WTC11 (cell line): ENCODE measurements at places on chromosomes 11 and 22.

DNA sequence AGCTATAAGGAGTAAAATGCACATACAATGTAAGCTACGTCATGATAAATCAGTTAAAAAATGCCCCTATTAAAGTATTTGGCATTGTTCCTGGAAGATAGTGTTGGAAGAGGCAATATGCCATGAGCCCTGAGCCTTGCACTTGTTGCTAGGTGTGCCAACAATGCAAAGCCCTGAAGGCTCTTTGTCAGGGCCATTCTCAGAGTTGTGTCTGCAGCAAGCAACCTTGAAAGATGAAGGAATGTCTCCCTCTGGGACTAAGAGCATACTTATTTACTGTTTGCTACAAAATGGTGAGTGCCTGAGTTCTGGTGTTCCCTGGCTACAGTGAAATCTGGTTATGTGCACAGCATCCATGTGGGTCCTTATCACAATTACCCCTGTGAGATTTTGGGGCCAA lies 322.3 kb upstream of the FAT3 start:
- H3K27ac ChIP-seq: no peak overlapping the region
- peaks cover 6% of the 10 kb centered on the region for H3K4me1 ChIP-seq
- no peaks in the 10 kb centered on the region for H3K27me3 ChIP-seq
- no peaks in the 10 kb centered on the region for H3K36me3 ChIP-seq
- no peak overlapping the region for H3K4me3 ChIP-seq
- DNase-seq: no peak

DNA sequence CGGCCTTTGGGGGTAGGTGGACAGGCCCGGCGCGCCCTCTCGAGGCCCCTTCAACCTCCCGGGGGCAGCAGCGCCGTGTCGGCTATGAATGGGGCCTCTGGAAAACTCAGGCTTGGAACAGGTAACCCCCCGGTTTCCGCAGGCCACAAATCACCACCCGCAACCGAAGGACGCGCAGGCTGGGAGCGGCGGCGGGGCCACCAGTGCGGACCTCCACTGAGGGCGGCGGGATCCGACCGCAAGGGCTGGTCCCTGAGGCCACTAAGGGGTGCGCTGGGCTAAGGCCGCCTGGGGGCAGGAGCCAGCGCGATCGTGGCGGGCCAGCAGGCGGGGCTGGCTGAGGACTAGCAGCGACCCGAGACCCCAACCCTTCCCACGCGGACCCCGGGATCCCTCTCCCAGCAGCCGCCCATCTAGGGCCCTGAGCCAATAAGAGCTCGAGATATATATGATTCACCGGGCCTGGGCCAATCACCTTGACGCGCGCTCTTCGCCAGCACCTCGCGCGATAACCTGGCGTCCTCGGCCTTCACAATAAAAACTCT lies 609 bp upstream of the ATF4 start:
- peak; percentile 97 for DNase-seq
- peak overlapping the region; percentile 100 for H3K27ac ChIP-seq
- peaks cover 65% of the 10 kb centered on the region for H3K36me3 ChIP-seq

GRCh38 chr22:38944653-38945052 lies 12.8 kb upstream of the APOBEC3A start:
- peaks cover 24% of the 10 kb centered on the region for H3K4me1 ChIP-seq
- no peaks in the 10 kb centered on the region for H3K36me3 ChIP-seq
- no peak overlapping the region for H3K27ac ChIP-seq

GRCh38 chr11:32886180-32886579 lies 6.4 kb upstream of the QSER1 start:
- no peaks in the 10 kb centered on the region for H3K27me3 ChIP-seq
- H3K4me3 ChIP-seq: no peak overlapping the region
- H3K27ac ChIP-seq: no peak overlapping the region
- H3K36me3 ChIP-seq: peaks cover 27% of the 10 kb centered on the region
